CD8-positive, alpha-beta memory T cell (primary cell): ENCODE measurements at places on chromosomes 1 and 21. TPM values are rescaled to one million over a fixed set of nuclear protein-coding genes. Genes with fewer than 3 reads are reported as not detected.

DNA sequence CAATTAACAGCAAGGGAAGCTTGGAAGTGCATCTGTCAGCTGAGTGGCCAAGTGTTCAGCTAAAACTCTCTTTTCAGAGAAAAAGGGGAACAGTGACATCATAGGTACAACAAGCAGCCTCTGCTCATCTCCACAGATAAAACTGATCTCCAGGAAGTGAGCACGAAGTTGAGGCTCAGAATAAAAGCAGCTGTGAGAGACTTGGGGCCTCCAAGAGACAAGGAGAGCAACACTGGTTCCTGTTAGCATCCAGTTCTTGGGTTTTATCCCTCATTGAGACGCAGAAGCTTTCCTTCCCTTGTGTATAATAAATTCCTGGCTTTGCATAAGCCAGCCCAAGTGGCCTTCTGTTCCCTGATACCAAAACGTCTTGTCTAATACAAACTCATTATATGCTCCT is 20.0 kb upstream of the CNN3 start:
- no peaks in the 10 kb centered on the region for H3K27me3 ChIP-seq
- no peaks in the 10 kb centered on the region for H3K36me3 ChIP-seq
- no peak overlapping the region for H3K4me3 ChIP-seq
- no peak for DNase-seq
- H3K4me1 ChIP-seq, result no peaks in the 10 kb centered on the region
- H3K27ac ChIP-seq, result no peak overlapping the region

GRCh38 chr1:169103480-169103893 is 3.0 kb upstream of the ATP1B1 start:
- H3K4me1 ChIP-seq, result peaks cover 19% of the 10 kb centered on the region
- no peaks in the 10 kb centered on the region for H3K36me3 ChIP-seq
- H3K27ac ChIP-seq, result no peak overlapping the region
- H3K4me3 ChIP-seq, result no peak overlapping the region
- H3K27me3 ChIP-seq, result peaks cover 4% of the 10 kb centered on the region

Gene CD1E
- not detected for total RNA-seq

GRCh38 chr21:33940164-33940880 is 24.7 kb upstream of the ATP5PO start:
- no peaks in the 10 kb centered on the region for H3K36me3 ChIP-seq
- peaks cover 69% of the 10 kb centered on the region for H3K4me1 ChIP-seq
- no peak for DNase-seq
- no peaks in the 10 kb centered on the region for H3K27me3 ChIP-seq

GRCh38 chr1:245458761-245459174 is 304.0 kb downstream of the KIF26B start:
- DNase-seq, result no peak
- H3K4me3 ChIP-seq, result no peak overlapping the region
- H3K4me1 ChIP-seq, result no peaks in the 10 kb centered on the region
- no peaks in the 10 kb centered on the region for H3K27me3 ChIP-seq
- no peaks in the 10 kb centered on the region for H3K36me3 ChIP-seq

DNA sequence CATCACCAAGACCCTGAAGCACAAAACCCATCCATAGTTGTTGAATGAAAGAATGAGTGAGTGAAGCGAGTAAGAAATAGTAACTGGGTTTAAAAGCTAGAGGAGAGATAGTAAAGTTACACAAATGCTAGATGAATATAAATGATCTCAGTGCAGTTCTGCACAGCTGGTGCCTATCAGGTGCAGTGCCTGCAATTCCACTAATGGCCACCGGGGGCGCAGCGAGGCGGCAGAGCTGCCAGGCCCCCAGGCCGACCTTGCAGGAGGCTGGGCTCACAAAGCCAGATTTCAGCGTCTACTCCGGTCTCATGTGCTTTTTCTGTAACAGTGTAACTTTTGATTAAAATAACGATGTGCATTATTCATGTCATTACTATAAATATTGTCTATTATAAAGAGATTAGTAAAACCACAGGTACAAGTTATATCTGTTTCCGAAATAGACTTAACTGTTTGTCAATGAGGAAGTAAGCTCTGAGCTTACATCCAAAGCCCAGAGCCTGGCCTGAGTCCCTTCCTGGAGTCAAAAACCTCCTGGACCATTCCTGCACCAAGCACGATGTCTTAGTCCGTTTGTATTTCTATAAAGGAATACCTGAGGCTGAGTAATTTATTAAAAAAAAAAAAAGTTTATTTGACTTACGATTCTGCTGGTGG is 477.6 kb downstream of the NPHP4 start:
- H3K27me3 ChIP-seq, result peaks cover 6% of the 10 kb centered on the region
- H3K27ac ChIP-seq, result no peak overlapping the region
- H3K4me1 ChIP-seq, result no peaks in the 10 kb centered on the region
- H3K36me3 ChIP-seq, result no peaks in the 10 kb centered on the region

- H3K4me1 ChIP-seq, result no peaks in the 10 kb centered on the region
- no peaks in the 10 kb centered on the region for H3K36me3 ChIP-seq
- H3K27me3 ChIP-seq, result no peaks in the 10 kb centered on the region
- no peak overlapping the region for H3K27ac ChIP-seq
- H3K4me3 ChIP-seq, result no peak overlapping the region
- no peak for DNase-seq
Observed at GRCh38 chr1:172914501-172915144, 136.1 kb downstream of the TNFSF18 start.

Gene LAMB3
- 1.3 TPM for total RNA-seq

DNA sequence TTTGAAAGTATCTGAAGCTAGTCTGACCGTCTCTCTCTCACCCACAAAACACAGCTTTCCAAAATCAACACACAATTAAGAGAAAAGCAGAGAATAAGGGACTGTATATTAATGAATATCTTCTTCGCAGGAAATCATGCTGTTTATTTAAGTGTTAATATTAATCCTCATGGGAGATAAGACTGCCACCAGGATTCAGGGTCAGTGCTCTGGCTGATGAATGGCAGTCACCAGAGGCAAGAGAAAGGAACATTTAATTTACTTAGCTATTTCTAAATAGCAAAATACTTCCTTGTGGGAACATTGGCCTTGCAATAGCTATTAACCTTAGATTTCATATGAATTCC is 2.2 kb downstream of the SCYL3 start:
- no peak for DNase-seq
- peaks cover 4% of the 10 kb centered on the region for H3K36me3 ChIP-seq
- H3K4me1 ChIP-seq, result peaks cover 32% of the 10 kb centered on the region
- H3K4me3 ChIP-seq, result peak overlapping the region; percentile 33

DNA sequence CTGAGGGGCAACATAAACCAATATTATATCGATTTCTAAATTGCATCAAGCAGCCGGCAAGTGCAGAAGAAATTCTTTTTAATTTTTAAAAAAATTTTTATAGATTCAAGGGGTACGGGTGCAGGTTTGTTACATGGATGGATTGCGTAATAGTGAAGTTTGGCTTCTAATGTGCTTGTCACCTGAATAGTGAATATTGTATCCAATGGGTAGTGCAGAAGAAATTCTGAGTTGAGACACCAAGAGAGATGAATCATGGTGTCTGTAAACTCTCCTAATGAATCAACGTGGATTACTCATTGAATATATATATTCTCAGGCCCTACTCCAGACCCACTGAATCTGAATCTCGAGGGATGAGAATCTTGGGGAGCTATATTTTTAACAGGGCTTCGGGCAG is 253.7 kb upstream of the FOXD3 start:
- H3K4me1 ChIP-seq, result no peaks in the 10 kb centered on the region
- no peaks in the 10 kb centered on the region for H3K36me3 ChIP-seq
- no peak overlapping the region for H3K27ac ChIP-seq
- no peak overlapping the region for H3K4me3 ChIP-seq
- no peaks in the 10 kb centered on the region for H3K27me3 ChIP-seq
- DNase-seq, result no peak

DNA sequence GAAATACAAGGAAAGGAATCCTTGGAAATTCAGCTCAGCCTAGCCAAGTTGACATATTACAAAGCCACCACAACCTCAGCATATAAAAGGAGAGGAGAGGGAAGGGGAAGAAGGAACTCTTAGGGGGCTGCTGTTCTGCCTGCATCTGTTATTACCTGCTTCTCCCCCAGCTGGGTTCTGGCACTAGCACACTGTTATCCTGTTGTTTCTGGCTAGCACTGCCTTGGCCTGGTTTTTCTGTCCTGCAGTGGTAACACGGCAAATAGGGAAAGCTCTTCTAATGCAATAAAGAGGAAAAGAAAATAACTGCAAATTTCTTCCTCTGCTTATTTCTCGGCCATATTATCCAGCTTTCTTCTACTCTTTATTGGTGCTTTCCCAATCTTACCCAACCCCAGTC is 16.5 kb upstream of the VCAM1 start:
- no peaks in the 10 kb centered on the region for H3K36me3 ChIP-seq
- H3K4me1 ChIP-seq, result no peaks in the 10 kb centered on the region
- no peaks in the 10 kb centered on the region for H3K27me3 ChIP-seq
- H3K27ac ChIP-seq, result no peak overlapping the region

GRCh38 chr1:155892796-155893195 is 18.4 kb downstream of the RIT1 start:
- no peak for DNase-seq
- peaks cover 14% of the 10 kb centered on the region for H3K4me1 ChIP-seq
- H3K4me3 ChIP-seq, result no peak overlapping the region
- no peaks in the 10 kb centered on the region for H3K27me3 ChIP-seq
- no peak overlapping the region for H3K27ac ChIP-seq

Gene TCP10L
- total RNA-seq, result not detected

GRCh38 chr1:225961659-225962439 is 20.8 kb upstream of the LEFTY2 start:
- DNase-seq, result no peak
- H3K4me1 ChIP-seq, result no peaks in the 10 kb centered on the region
- H3K4me3 ChIP-seq, result no peak overlapping the region
- H3K27me3 ChIP-seq, result no peaks in the 10 kb centered on the region

GRCh38 chr21:34302521-34302920 is 61.3 kb upstream of the KCNE2 start:
- H3K4me1 ChIP-seq, result no peaks in the 10 kb centered on the region
- no peak overlapping the region for H3K27ac ChIP-seq

Gene ROR1
- not detected for total RNA-seq

DNA sequence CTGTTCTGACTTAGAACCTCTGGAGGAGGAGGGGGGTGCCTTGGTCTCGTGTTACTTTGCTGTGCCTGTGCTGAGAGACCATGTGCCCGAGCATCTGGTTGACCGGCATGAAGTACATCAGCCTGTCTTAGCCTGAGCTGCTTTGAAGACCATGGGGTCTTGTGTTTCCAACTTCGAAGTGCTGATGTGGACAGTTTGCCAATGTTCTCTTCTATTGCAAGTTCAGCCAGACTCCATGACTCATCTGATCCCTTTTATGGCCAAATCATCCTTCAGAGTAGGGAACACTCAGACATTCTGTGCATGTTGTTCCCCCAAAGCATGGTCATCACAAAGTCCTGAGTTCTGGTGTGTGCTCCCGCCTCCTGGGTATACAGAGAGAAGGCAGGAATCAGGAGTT is 6.0 kb upstream of the PLA2G2C start:
- peaks cover 16% of the 10 kb centered on the region for H3K4me1 ChIP-seq
- no peak overlapping the region for H3K27ac ChIP-seq
- H3K4me3 ChIP-seq, result no peak overlapping the region
- no peaks in the 10 kb centered on the region for H3K27me3 ChIP-seq

Gene CCDC27
- not detected for total RNA-seq

- H3K36me3 ChIP-seq, result no peaks in the 10 kb centered on the region
- no peak overlapping the region for H3K4me3 ChIP-seq
- H3K4me1 ChIP-seq, result no peaks in the 10 kb centered on the region
- H3K27ac ChIP-seq, result no peak overlapping the region
- no peak for DNase-seq
- no peaks in the 10 kb centered on the region for H3K27me3 ChIP-seq
Observed at GRCh38 chr1:182637769-182638168, 33.6 kb upstream of the RGS16 start.

Gene TRIM67
- total RNA-seq, result not detected

GRCh38 chr21:41207401-41208375 is 39.7 kb downstream of the BACE2 start:
- no peak for DNase-seq
- H3K27ac ChIP-seq, result no peak overlapping the region
- H3K27me3 ChIP-seq, result no peaks in the 10 kb centered on the region
- H3K36me3 ChIP-seq, result no peaks in the 10 kb centered on the region
- H3K4me3 ChIP-seq, result no peak overlapping the region

DNA sequence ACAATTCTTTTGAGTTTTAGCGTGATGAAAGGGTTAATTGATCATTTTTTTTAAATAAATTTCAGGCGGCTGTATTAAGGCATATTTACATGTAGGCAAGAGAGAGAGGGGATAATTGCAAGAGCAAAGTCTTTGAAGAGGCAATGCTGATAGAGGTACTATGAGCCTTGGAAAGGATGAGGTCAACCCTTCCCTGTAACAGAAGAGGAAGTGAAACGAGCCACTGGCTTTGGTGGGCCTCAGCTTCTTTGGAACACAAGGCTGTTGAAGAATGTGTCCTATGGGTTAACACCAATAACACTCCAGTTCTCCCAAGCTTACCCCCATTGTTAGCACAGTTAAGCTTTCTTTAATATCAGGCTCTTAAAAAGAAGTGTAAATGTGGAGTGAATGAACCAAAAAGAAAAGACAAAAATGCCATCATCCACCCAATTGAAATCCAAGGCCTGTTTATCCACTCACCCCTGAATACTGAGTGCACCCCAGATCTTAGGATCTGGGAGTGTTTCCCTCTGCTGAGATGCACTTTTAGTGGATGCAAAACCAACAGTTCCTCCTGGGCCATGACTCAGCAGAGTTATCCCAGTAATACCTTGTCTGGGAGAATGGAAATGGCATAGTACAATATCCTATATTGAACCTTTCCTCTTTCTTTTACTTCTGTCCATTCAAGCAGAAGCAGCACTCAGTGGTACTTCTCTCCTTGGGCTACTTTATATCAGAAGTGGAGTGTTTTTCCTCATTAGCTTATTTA is 216.4 kb downstream of the SLC44A5 start:
- H3K4me1 ChIP-seq, result no peaks in the 10 kb centered on the region
- H3K27ac ChIP-seq, result no peak overlapping the region
- H3K4me3 ChIP-seq, result no peak overlapping the region
- DNase-seq, result no peak
- no peaks in the 10 kb centered on the region for H3K27me3 ChIP-seq

Gene RIPPLY3
- total RNA-seq, result 0.09 TPM

Gene DNAJC28
- total RNA-seq, result 0.60 TPM

DNA sequence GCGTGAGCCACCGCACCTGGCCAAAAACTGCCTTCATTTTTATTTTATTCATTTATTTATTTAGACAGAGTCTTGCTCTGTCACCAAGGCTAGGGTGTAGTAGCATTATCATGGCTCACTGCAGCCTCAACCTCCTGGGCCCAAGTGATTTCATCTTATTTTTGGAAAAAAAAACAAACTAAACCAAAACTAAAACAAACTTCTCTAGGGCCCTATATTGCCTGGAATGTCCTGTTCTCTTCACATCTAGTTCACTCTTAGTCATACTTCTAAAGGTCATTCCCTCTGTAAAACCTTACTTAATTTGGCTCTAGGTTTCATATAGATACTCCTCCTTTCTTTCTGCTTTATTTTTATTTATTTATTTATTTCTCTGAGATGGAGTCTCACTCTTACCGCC is 15.6 kb downstream of the RPS27 start:
- no peaks in the 10 kb centered on the region for H3K27me3 ChIP-seq
- no peak for DNase-seq
- no peak overlapping the region for H3K4me3 ChIP-seq
- no peaks in the 10 kb centered on the region for H3K36me3 ChIP-seq
- H3K27ac ChIP-seq, result no peak overlapping the region

GRCh38 chr1:223269006-223269405 is 95.0 kb downstream of the SUSD4 start:
- no peaks in the 10 kb centered on the region for H3K4me1 ChIP-seq
- H3K36me3 ChIP-seq, result no peaks in the 10 kb centered on the region
- H3K27me3 ChIP-seq, result no peaks in the 10 kb centered on the region
- H3K27ac ChIP-seq, result no peak overlapping the region
- no peak for DNase-seq

Gene CD53
- total RNA-seq, result 194 TPM

GRCh38 chr1:30888391-30888790 is 20.2 kb downstream of the SDC3 start:
- H3K4me3 ChIP-seq, result no peak overlapping the region
- no peak for DNase-seq
- no peaks in the 10 kb centered on the region for H3K27me3 ChIP-seq
- no peak overlapping the region for H3K27ac ChIP-seq
